ENCODE measurements at places on chromosomes 5 and 9. TPM values are rescaled to one million over a fixed set of nuclear protein-coding genes. Genes with fewer than 3 reads are reported as not detected.

CMBL gene
- total RNA-seq: 51.0 TPM

- peak overlapping the region; percentile 58 for H3K27ac ChIP-seq
- H3K4me3 ChIP-seq: no peak overlapping the region
- DNase-seq: no peak
- H3K27me3 ChIP-seq: no peaks in the 10 kb centered on the region
- H3K4me1 ChIP-seq: peaks cover 10% of the 10 kb centered on the region
Observed at GRCh38 chr9:136361754-136362449, 1.6 kb downstream of the DNLZ start.

GRCh38 chr9:28135549-28135948, 562.3 kb upstream of the C9orf72 start:
- no peak for DNase-seq
- H3K4me3 ChIP-seq: no peak overlapping the region
- H3K4me1 ChIP-seq: no peaks in the 10 kb centered on the region
- H3K27me3 ChIP-seq: no peaks in the 10 kb centered on the region

PCDHB12 gene
- not detected for total RNA-seq

PCDHB14 gene
- 0.27 TPM for total RNA-seq

GRCh38 chr9:131739959-131740648, at the start of gene RAPGEF1:
TSS of gene RAPGEF1 (minus strand) at chr9:131740076. CDS start at chr9:131739830, 246 bp downstream.
- peak within 1 kb of the TSS; percentile 75 for H3K27ac ChIP-seq
- no peaks in the 10 kb centered on the region for H3K27me3 ChIP-seq
- H3K36me3 ChIP-seq: no peaks in the 10 kb centered on the region
- H3K4me3 ChIP-seq: peak within 1 kb of the TSS; percentile 86
- no peak for DNase-seq
- H3K4me1 ChIP-seq: peaks cover 13% of the 10 kb centered on the region

BRINP1 gene
- total RNA-seq: not detected

DNA sequence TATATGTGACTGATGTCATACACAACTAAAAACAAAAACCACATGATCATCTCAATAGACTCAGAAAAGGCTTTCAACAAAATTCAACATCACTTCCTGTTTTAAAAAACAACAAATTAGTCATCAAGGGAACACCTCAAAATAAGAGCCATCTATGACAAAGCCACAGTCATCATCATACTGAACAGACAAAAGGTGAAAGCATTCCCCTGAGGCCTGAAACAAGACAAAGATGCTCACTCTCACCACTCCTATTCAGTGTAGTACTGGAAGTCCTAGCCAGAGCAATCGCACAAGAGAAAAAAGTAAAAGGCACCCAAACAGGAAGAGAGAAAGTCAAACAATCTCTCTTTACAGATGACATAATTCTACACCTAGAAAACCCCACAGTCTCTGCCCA, 893.5 kb upstream of the EDIL3 start:
- H3K36me3 ChIP-seq: no peaks in the 10 kb centered on the region
- no peak overlapping the region for H3K4me3 ChIP-seq
- H3K27me3 ChIP-seq: no peaks in the 10 kb centered on the region
- H3K4me1 ChIP-seq: no peaks in the 10 kb centered on the region
- no peak for DNase-seq

GRCh38 chr5:89343666-89344065, 460.7 kb upstream of the MEF2C start:
- H3K27ac ChIP-seq: no peak overlapping the region
- DNase-seq: no peak
- H3K4me3 ChIP-seq: no peak overlapping the region
- H3K36me3 ChIP-seq: no peaks in the 10 kb centered on the region
- H3K4me1 ChIP-seq: no peaks in the 10 kb centered on the region
- no peaks in the 10 kb centered on the region for H3K27me3 ChIP-seq

GOLPH3 gene
- 69.2 TPM for total RNA-seq

IRX2 gene
- not detected for total RNA-seq

DNA sequence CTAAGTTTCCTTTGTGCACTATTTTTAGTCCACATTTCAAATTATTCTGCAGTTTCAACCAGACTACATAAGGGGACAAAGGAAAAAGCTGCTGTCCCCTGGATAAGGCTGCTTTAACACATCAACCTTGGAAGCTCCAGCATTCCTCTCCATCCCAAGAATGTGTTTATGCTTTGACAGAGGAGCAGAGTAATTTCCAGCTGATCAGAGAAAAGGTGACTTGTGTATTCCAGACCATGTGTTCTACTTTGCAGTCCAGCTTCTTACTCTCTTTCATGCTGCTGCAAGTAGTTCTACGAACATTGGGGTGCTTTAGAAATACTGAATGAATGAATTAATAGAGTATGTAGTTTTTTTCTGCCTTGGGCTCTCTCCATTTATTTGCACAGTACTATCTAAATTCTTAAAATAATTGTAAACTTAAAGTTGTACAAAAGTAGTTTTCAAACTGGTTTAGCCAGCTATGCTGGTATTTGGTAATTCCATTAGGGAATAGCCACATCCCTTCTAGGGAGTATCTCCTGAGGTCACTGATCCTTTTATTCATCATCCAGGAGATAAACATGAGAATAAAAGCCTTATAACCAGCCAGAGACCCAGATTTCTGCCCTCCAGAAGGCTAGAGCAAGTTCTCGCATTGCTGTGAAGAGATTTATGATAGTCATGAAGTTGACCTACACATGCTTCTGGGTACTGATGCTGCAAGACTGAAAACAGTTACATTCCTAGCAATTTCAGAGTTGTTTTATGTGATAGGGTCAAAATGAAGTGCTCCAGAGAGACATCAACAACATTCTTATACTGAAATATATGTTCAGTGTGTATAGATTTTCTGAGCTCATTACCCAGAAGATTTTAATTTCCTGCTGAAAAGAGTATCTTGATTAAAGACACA, 215.2 kb downstream of the COMMD10 start:
- no peaks in the 10 kb centered on the region for H3K4me1 ChIP-seq
- H3K27me3 ChIP-seq: no peaks in the 10 kb centered on the region
- H3K36me3 ChIP-seq: no peaks in the 10 kb centered on the region
- DNase-seq: no peak
- no peak overlapping the region for H3K4me3 ChIP-seq
- H3K27ac ChIP-seq: no peak overlapping the region

- no peak for DNase-seq
- no peaks in the 10 kb centered on the region for H3K36me3 ChIP-seq
- no peak overlapping the region for H3K4me3 ChIP-seq
- peaks cover 4% of the 10 kb centered on the region for H3K27me3 ChIP-seq
Observed at GRCh38 chr5:141880961-141881801, 3.0 kb upstream of the PCDH1 start.

DNA sequence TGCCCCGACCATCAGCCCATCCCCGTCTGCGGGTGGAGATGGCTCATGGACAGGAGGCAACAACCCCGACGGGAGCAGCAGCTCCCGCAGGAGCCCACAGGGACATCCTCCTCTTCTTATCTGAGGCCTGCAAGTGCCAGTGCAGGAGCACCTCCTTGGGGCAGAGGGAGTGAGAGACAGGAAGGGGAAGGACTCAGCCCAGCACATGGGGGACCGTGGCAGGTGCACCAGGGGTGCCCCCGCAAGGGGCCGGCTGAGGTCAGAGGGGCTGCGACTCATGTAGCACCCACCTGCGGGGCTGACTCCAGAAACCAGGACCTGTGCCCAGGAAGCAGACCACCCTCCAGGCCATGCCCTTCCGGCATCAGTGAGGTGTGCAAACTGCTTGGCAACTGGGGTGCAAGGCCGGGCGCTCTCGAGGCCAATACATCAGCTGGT, 259.8 kb upstream of the ADAMTS16 start:
- H3K27me3 ChIP-seq: peaks cover 3% of the 10 kb centered on the region
- H3K4me3 ChIP-seq: no peak overlapping the region
- no peak overlapping the region for H3K27ac ChIP-seq
- no peaks in the 10 kb centered on the region for H3K4me1 ChIP-seq

LRRC19 gene
- not detected for total RNA-seq

SLIT3 gene
- 0.10 TPM for total RNA-seq

DND1 gene
- 2.3 TPM for total RNA-seq

LCN15 gene
- 0.76 TPM for total RNA-seq

DNA sequence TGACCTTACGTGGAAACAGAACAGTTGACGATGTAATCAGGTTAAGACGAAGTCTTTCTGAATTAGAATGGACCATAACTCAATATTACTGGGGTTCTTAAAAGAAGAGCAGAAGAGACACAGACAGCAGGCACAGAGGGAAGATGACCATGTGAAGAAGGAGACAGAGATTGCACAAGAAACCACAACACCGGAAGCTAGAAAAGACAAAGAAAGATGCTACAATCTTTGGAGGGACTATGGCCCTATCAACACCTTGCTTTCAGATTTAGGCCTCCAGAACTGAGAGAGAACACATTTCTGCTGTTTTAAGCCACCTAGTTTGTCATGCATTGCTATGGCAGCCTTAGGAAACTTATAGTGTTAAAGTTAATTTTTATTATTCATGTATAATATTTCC, 27.1 kb downstream of the CDH9 start:
- no peaks in the 10 kb centered on the region for H3K27me3 ChIP-seq
- H3K27ac ChIP-seq: no peak overlapping the region
- H3K4me3 ChIP-seq: no peak overlapping the region
- no peak for DNase-seq
- no peaks in the 10 kb centered on the region for H3K36me3 ChIP-seq

PCDHB6 gene
- total RNA-seq: not detected

- no peak overlapping the region for H3K4me3 ChIP-seq
- no peak for DNase-seq
- H3K27me3 ChIP-seq: no peaks in the 10 kb centered on the region
- H3K27ac ChIP-seq: no peak overlapping the region
- peaks cover 3% of the 10 kb centered on the region for H3K4me1 ChIP-seq
Observed at GRCh38 chr9:128113526-128114325, 13.8 kb downstream of the PTGES2 start.

AFAP1L1 gene
- total RNA-seq: 4.3 TPM

GRCh38 chr5:6195711-6196358, 182.5 kb downstream of the MED10 start:
- H3K4me3 ChIP-seq: no peak overlapping the region
- no peak for DNase-seq
- H3K4me1 ChIP-seq: no peaks in the 10 kb centered on the region

DNA sequence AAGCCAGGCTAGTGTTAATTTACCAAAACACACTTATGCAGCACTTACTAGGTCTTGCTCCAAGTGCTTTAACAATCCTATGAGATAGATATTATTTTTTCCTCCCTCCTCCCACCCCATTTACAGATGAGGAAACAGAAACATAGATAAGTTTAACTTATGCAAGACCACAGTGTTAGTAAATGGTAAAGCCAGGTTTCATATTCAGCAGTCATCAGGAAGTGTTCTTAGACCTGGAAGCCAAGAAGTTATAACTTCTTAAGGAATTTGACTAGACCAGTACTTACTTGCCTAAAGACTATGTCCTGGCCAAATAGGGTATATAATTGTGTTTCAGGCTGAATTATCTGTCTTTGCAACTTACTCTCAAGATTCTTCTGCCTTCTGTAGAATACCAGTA, 15.9 kb downstream of the ABHD17B start:
- no peak overlapping the region for H3K4me3 ChIP-seq
- H3K27ac ChIP-seq: no peak overlapping the region
- DNase-seq: no peak
- H3K36me3 ChIP-seq: no peaks in the 10 kb centered on the region
- no peaks in the 10 kb centered on the region for H3K27me3 ChIP-seq

DNA sequence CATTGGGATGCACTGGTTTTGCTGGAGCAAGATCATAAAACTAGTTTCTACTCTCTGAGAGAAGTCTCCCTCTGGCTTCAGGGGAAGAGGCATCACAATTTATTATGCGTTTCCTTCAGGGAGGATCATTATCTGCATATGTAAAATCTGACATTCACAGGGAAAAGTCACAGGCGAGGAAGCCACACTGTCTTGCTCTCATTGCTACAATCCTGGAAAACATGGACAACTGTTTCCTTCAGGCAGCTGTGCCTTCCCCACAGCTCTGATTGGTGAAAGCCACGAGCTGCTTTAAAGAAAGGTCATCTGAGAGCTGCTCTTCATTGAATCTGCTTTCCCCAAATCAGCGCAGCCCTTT, 397.8 kb downstream of the MED10 start:
- no peaks in the 10 kb centered on the region for H3K27me3 ChIP-seq
- DNase-seq: no peak
- H3K27ac ChIP-seq: no peak overlapping the region
- no peaks in the 10 kb centered on the region for H3K4me1 ChIP-seq

- H3K36me3 ChIP-seq: no peaks in the 10 kb centered on the region
- DNase-seq: no peak
- no peak overlapping the region for H3K4me3 ChIP-seq
- H3K27me3 ChIP-seq: no peaks in the 10 kb centered on the region
- H3K27ac ChIP-seq: no peak overlapping the region
Observed at GRCh38 chr9:136254381-136255165, 9.0 kb upstream of the QSOX2 start.

CCNO gene
- 12.1 TPM for total RNA-seq

DNA sequence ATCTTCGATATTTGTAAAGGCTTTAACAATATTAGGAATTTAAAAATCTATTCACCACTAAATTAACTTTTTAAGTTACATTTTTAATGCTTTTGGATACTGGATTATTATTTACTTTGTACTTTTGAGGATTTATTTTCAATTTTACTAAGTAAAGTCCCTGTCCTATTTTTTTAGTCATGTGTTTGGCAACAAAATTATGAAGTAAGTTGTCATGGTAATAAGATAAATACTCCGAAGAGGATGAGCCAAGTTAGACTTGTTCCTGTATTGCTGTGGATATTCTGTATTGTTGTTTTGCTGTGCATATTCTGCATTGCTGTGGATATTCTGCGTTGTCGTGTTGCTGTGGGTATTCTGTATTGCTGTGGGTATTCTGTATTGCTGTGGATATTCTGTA, 210.1 kb downstream of the MTRR start:
- no peaks in the 10 kb centered on the region for H3K36me3 ChIP-seq
- H3K4me1 ChIP-seq: no peaks in the 10 kb centered on the region
- DNase-seq: no peak
- H3K27me3 ChIP-seq: no peaks in the 10 kb centered on the region

GRCh38 chr5:1666221-1666620, 133.4 kb downstream of the MRPL36 start:
- no peak overlapping the region for H3K27ac ChIP-seq
- no peaks in the 10 kb centered on the region for H3K36me3 ChIP-seq
- DNase-seq: no peak
- H3K4me3 ChIP-seq: no peak overlapping the region

TYRP1 gene
- total RNA-seq: not detected

GRCh38 chr5:94485067-94485466, 133.3 kb downstream of the KIAA0825 start:
- H3K27me3 ChIP-seq: no peaks in the 10 kb centered on the region
- H3K27ac ChIP-seq: no peak overlapping the region
- H3K4me3 ChIP-seq: no peak overlapping the region
- DNase-seq: no peak
- H3K4me1 ChIP-seq: no peaks in the 10 kb centered on the region
- H3K36me3 ChIP-seq: no peaks in the 10 kb centered on the region

GRCh38 chr5:125033602-125034001, 287.2 kb upstream of the ZNF608 start:
- H3K4me1 ChIP-seq: peaks cover 6% of the 10 kb centered on the region
- H3K4me3 ChIP-seq: no peak overlapping the region
- no peak overlapping the region for H3K27ac ChIP-seq

NUDT12 gene
- total RNA-seq: 15.8 TPM

- no peak overlapping the region for H3K4me3 ChIP-seq
- no peak for DNase-seq
- no peaks in the 10 kb centered on the region for H3K36me3 ChIP-seq
- no peak overlapping the region for H3K27ac ChIP-seq
- H3K27me3 ChIP-seq: no peaks in the 10 kb centered on the region
- H3K4me1 ChIP-seq: no peaks in the 10 kb centered on the region
Observed at GRCh38 chr9:104028827-104029226, 65.3 kb upstream of the SMC2 start.

GRCh38 chr9:14752871-14753270, 30.3 kb upstream of the CER1 start:
- peaks cover 42% of the 10 kb centered on the region for H3K27me3 ChIP-seq
- no peak overlapping the region for H3K4me3 ChIP-seq
- H3K27ac ChIP-seq: no peak overlapping the region
- no peaks in the 10 kb centered on the region for H3K4me1 ChIP-seq
- no peaks in the 10 kb centered on the region for H3K36me3 ChIP-seq

Data from HCT116 (cell line).